ENCODE measurements at places on chromosomes 3 and 15.

- DNase-seq, result no peak
These were observed 17.5 kb downstream of the RFTN1 start for GRCh38 chr3:16496008-16496407.

DNA sequence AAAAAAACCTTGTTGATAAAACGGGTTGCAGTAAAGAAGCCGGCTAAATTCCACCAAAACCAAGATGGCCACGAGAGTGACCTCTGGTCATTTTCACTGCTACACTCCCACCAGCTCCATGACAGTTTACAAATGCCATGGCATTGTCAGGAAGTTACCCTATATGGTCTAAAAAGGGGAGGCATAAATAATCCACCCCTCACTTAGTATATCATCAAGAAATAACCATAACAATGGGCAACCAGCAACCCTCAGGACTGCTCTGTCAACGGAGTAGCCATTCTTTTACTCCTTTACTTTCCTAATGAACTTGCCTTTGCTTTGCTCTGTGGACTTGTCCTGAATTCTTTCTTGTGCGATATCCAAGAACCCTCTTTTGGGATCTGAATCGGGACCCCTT, 14.4 kb upstream of the CDC25A start:
- no peak for DNase-seq

- DNase-seq, result no peak
These were observed 23.2 kb upstream of the SNRPA1 start for GRCh38 chr15:101318147-101318819.

GRCh38 chr3:52931889-52932288, 34.5 kb upstream of the STIMATE start:
- DNase-seq, result no peak

DNA sequence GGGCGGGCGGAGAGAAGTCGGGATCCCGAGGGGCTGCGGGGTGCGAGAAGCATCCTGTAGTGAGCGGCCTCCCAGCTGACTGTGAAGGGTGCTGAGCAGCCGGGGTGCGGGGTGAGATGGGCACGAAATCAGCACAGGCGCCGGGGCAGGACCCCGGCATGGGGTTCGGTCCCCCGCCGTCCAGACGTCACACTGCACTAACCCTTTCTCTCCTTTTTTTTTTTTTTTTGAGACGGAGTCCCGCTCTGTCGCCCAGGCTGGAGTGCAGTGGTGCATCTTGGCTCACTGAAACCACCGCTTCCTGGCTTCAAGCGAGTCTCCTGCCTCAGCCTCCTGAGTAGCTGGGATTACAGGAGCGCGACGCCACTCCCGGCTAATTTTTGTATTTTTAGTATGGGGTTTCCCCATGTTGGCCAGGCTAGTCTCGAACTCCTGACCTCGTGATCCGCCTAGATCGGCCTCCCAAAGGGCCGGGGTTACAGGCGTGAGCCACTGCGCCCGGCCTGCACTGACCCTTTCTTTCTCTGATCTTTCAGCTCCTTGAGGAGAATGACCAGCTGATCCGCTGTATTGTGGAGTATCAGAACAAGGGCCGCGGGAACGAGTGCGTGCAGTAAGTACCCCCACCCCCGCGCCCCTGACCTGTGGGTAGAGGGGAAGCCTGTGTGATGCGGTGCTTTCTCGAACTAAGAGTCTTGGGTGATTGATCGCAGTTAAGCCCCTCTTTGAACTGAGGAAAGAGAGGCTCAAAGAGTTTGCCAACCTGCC, 513 bp downstream of the SS18L2 start:
- no peak for DNase-seq

DNA sequence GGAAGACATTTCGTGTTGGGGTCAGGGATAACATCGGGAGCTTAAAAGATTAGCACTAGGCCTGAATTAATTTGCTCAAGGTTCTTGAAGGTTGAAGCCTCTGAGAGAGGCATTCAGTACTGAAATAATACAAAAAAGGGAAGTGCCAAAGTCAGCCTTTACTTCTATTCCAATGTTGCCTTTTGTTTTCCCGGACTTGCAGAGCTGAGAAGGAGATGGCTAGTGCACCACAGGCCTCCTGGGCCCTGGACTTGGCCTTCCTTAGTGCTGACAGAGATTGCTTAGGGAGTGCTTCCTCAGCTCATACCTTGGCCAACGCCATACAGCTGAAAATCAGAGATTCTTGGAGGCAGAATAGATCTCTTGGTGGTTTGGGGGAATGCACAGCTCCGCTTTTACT, 333.6 kb upstream of the TBL1XR1 start:
- no peak for DNase-seq

- DNase-seq, result no peak
These were observed 320.6 kb downstream of the UACA start for GRCh38 chr15:70442616-70443321.

DNA sequence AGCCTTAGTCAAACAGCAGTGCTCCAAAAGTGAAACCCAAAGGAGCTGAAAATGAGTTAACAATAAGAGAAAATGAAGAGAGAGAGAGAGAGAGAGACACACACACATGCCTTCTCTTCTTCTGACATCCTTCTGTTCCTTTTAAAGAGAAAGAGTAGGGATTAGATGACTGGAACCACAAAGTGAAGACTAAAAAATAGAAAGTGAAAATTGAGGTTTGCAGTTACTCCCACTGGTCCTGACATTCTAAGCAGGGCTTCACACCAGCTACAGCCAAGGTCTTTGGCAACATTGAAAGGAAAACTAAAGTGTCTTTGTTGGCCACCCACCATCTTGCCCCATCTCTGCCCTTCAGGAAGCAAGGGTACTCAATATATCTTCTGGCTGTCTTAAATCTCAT, 59.2 kb downstream of the USP50 start:
- DNase-seq, result no peak

- DNase-seq, result no peak
These were observed 6.8 kb downstream of the SOX14 start for GRCh38 chr3:137770835-137771399.

- no peak for DNase-seq
These were observed at the start of gene SCG5 for GRCh38 chr15:32641517-32642059. Gene SCG5 (plus strand): TSS chr15:32641710. CDS start chr15:32643593, 1,883 bp downstream.

DNA sequence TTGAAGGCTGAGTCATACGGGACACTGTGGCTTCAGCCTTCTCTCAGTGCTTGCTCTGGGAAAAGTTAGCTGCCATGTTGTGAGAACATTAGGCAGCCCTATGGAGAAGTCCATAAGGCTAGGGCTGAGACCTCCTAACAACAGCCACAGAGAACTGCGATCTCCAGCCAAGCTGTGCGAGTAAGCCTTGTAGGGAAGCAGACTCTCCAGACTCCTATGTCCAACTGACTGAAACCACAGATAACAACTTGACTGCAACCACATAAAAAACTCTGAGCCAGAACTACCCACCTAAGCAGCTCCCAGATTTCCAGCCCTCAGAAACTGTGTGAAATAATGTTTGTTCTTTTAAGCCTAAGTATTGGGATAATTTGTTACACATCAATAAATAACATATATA, 40.7 kb downstream of the DENND6A start:
- DNase-seq, result no peak

GRCh38 chr15:39641191-39641889, 60.5 kb downstream of the THBS1 start:
- DNase-seq, result no peak

GRCh38 chr3:122151480-122151879, 32.0 kb upstream of the CASR start:
- DNase-seq, result no peak

DNA sequence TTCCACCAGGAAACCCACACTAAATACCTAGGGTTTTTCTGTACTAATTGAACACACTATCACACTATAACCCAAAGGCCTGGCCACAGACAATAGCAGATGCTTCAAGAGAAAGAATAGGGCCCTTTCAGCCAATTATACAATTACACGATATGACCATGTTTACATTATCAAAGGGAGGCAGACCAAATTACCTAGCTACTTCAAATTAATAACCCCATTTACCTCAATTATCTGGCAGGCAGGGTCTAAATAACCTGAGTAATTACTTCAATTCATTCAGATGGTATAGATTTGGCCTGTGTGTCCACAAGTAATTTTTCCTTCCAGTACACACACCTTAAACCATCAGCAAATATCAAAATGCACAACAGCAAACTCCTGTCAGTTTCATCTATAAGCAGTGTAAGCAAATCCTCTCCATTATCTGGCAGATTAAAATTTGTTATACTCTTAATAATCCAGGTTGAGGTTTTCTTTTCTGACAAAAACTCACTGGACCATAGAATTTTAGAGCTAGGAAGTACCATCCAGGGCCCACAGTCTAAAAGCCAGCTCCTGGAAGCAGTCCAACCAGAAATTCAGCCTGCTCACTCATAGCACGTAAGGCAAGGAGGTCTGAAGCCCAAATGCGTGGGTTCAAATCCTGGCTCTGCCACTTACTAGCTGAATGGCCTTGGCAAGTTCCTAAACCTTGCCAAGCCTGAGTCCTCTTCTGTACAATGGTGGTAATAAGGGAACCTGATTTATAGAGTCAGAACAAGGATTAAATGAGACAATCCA, 51.8 kb downstream of the RFTN1 start:
- no peak for DNase-seq

DNA sequence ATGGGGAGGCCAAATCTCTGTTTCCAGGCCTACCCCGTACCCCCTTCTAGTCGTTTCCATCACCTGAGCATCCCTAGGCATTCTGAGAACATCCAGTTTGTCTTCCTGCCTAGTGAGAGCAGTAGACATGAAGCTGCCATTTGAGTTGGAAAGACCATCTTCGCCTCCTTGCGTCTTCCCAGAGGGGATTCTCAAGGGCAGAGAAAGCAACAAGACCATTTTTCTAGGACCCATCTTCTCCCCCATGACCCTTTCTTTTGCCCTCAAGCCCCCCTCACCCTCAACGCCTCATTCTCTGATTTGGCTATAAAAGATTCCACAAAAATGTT, 148.7 kb upstream of the BHLHE40 start:
- no peak for DNase-seq

DNA sequence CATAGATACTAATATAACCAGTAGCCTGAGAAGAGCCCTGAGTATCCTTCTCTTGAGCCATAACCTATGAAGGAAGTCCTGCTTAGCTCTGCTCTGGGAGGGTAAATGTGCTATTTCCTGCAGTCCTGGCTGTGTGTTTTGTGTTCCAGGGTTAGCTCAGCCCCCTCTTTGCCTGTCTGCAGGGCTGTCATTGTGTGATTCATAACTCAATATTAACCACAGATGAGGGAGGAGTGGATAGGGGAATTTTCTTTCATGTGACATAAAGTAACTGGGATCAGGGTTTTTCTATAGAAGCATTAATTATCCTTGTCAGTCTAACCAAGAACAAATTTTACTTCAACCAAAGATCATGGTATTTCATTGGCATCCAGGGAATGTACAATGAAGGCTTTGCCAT, 183.3 kb upstream of the ZBTB20 start:
- no peak for DNase-seq

- no peak for DNase-seq
These were observed 4.7 kb upstream of the DNASE1L3 start for GRCh38 chr3:58215317-58216025.

DNA sequence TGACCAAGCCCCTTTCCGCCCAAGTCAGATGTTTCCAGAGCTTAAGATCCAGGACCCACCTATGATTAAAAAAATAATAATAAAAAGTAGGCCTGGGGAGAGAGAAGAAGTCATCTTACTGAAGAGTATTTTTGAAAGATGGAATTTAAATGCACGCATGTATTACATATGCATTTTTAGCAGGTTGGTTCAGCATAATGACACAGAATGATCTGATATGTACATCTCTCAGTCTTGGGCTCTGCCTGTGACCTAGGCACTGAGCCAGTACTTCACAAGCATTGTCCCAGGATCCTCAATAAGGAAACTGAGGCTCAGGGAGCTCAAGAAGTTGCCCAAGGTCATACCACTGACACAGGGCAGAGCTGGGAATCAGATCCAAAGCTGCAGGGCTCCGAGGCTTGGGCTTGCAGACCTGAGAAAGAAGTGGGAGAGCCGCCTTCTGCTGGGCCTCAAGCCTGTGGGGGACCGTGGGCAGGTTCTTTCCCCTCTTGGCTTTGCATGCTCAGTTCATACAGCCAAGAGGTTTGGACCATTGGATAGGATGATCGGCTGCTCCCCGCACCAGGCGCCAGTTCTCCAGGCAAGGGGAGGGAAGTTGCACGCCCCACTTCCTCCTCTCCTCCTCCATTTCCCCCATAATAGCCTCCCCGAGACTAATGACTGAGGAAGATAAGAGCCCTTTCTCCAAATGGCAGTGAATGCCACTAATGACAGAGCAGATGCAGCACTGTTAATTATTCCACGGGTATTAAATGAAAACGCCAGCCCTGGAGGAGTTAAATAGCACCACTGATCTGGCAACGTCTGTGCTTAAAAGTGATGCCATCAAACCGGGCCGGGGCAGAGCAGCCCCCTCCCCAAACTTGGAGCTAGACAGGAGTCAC, 6.9 kb downstream of the SLC6A1 start:
- no peak for DNase-seq

DNA sequence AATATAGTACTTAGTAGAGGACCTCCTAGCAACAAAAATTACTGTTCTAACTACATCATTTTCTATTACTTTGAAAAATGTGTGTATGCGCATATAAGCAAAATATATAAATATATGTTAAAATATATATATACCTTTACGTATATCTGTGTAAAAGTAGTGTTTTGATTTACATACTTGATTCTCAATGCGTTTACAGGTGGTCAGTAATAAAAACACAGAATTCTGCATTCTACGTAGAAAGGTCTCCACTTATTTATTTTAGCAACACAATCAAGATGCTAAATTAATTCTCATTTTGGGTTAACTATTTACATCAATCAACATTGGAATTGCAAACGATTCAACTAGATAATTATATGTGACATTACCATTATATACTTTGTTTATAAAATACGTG, 158.0 kb downstream of the ATG7 start:
- DNase-seq, result no peak

- no peak for DNase-seq
These were observed 280.2 kb upstream of the STT3B start for GRCh38 chr3:31252216-31253185.

DNA sequence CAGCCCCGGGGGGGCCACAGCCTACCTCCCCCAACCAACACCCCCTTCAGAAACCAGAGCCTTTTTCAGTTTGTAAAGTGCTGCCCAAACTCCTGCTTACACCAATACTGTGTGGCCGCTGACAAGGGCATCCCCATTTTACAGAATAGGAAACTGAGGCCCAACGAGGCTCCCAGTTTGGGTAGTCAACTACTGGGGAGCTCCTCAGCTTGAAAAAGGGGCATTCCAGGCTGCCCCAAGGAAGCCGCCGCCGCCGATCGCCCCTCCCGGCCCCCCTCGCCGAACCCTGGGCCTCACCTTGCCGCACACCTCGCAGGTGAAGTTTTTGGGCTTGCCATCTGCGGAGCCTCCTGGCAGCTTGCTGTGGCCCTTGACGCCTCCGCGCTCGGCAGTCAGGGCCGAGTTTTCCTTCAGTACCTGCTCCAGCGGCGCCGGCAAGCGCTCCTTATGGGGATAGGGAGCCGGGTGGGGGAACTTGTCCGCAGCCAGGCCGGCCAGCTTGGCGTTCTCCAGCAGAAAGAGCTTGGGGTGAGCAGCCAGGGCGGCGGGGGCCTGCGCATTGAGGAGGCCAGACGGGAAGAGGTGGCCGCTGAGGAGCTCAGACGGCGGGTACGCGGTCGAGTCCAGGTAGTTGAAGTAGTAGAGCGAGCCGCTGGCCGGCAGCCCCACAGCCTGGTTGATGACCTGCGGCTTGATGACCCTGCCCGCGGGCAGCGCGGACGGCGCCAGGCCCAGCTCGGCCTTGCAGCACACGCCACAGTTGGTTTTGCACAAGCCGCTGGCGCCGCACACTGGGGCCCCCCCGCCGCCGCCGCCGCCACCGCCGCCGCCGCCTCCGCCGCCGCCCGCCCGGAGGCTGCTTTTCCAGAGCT, 1.4 kb downstream of the FEZF2 start:
- DNase-seq, result no peak

- no peak for DNase-seq
These were observed 7.4 kb downstream of the MKRN3 start for GRCh38 chr15:23572844-23573243.

All from stimulated activated CD4-positive, alpha-beta T cell treated with anti-CD3 and anti-CD28 coated beads, Interleukin-12 subunit alpha, Interleukin-12 subunit beta, amount 100 ng/mL, for 24 hours (primary cell).